ENCODE measurements at places on chromosomes 13 and 19.

- DNase-seq = no peak
Observed at GRCh38 chr19:8398311-8398771, 8.2 kb downstream of the RAB11B start.

- no peak for DNase-seq
Observed at GRCh38 chr19:50791594-50792271, 1.5 kb downstream of the ACP4 start.

- no peak for DNase-seq
Observed at GRCh38 chr19:11570039-11570462, 7.4 kb downstream of the ACP5 start.

- DNase-seq = no peak
Observed at GRCh38 chr13:31236211-31236786, 36.5 kb downstream of the B3GLCT start.

GRCh38 chr13:43432958-43433357 lies 353.8 kb downstream of the ENOX1 start:
- no peak for DNase-seq

DNA sequence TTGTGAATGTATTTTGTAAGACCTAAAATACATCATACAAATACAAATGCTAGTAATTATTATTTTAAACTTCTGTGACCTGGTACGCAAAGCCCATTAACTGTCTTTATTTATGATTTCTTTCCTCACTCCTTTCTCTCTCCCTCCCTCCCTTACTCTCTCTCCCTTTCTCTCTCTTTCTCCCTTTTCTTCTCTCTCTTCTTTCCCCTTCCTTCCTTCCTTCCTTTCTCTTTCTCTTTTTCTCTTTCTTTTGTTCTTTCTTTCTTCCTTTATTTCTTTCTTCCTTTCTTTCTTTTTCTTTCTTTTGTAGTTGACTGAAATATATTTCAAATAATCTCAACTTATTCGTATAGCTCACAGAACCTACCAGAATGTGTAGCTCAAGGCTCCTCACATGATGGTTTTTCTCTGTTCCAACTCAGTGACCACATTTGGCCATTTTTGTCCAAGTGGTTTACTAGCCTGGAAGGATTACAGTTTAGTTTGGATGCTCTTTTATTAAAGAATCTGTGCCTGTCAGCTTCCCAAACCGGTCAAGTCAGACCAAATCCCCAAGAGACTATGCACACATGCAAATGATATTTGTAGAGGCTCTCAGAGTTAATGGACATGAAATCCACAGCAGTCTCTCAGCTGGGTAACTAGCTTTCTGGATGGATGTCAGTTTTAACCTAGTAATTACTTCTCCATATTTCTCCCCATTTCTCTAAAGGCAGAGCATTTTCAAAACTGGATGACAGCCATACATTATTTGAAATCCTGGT lies 71.7 kb downstream of the POSTN start:
- DNase-seq = no peak
